ENCODE measurements at places on chromosomes 1 and 21.
A peak's percentile ranks its signal among the peaks of the same experiment; 100 is the strongest.

DNA sequence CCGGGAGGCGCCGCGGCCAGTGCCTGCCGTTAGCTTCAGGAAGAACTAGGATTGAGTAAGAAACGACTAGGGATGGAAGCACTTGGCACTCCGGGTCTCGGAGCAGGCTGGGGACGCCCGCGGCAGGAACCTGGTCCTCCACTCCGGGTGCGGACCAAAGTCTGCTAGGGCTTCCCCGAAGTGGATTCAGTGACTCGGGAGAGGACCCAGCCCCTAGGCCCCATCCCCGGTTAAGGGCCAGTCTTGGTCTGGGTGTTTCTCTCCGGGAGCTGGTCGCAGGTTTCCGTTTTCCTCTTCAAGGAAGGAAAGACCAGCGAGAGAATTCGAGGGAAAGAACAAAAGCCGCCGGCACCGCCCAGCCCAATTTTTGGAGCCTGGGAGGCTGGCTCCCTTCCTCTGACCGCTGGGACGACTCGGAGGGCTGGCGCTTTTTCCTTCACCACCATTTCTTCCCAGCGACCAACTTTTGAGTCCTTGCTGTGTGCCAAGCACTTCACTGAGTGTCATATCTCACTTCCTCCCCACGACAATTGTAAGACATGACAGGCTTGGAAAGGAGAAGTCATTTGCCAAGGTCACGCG lies 16.8 kb upstream of the STMN1 start:
- peak; percentile 69 for DNase-seq

- DNase-seq: no peak
These were observed 211.4 kb upstream of the L1TD1 start for GRCh38 chr1:61983236-61983635.

DNA sequence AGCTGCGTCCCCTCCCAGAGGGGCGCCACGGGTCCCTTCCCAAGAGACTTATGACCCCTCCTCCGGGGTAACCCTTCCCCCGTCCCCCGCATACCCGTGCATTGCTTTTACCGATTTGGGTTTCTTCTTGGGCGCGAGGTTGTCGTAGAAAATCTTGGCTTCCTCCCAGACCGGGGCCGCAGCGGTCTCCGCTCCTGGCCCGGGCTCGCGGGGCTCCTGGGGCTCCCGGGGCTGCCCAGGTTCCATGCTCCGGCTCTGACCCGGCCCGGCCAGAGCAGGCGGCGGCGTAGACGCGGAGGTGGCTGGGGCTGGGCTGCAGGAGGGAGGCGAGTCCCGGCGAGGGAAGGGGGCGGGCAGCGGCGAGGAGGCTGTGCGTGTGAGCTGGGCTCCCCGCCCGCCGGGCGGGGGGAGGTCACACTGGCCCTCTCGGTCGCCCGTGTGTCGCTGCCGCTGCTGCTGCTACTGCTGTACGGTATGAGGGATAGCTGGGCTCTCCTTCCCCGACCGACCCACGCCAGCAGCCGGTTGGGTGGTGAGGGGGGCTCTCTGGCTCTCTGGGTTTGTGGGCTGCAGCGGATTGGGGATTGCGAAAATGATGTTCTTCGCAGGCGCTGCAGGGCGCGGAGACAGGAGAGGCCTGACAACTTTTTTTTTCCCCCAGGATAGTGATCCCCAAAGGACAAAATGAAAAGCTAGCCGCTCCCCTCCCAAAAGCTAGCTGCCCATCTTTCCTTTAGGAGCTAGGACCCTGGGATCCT lies at the start of gene NT5C1A:
Gene NT5C1A (minus strand): TSS at position 315 of the 758 bp plus-strand sequence. CDS start 69 bp downstream, at position 246.
- DNase-seq: peak; percentile 41

DNA sequence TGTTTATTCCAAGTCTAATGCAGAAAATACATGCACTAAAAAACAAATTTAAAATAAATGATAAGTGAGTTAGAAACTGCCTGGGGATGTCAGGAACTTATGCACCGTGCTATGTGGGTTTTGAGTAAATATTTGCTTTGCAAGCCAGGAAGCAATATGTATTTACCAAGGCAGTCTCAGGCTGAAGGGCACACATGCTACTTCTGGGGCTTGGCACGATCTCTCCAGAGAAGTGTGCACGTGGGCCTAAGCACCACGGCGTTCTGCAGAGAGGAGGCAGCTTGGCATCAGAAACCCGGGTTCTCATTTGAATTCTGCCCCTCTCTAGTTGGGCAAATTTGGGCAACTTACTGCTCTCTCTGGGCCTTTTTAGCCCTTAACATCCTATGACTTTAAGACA lies 72.6 kb upstream of the ROR1 start:
- no peak for DNase-seq

GRCh38 chr1:53783056-53783455 lies 44.1 kb upstream of the GLIS1 start:
- DNase-seq: no peak

DNA sequence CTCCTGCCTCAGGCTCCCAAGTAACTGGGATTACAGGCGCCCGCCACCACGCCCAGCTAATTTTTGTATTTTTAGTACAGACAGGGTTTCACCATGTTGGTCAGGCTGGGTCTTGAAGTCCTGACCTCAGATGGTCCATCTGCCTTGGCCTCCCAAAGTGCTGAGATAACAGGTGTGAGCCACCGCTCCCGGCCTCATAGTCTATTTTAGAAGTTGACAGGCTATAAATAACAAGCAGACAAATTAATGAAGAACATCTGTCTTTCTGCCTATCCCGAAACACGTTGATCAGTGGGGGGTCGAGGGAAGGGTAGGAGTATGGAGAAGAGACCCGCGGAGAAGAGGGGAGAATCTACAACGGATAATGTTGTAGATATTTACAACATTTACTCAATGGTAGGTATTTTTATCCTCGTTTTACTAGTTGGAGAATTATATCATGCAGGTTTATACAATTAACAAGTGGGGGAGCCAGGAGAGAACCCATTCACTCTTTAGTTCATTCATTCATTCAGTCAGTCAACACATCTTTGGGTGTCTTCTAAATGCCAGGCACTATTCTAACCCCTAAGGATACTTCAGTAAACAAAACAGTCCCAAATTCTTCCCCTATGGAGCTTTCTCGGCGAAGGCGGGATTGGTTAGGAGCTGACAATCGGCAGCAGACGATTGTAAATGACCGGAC lies 497 bp upstream of the IFNAR2 start:
- no peak for DNase-seq

GRCh38 chr1:78069784-78070183 lies 24.0 kb downstream of the GIPC2 start:
- DNase-seq: no peak

- no peak for DNase-seq
These were observed 120.5 kb downstream of the LTN1 start for GRCh38 chr21:28872218-28872617.

DNA sequence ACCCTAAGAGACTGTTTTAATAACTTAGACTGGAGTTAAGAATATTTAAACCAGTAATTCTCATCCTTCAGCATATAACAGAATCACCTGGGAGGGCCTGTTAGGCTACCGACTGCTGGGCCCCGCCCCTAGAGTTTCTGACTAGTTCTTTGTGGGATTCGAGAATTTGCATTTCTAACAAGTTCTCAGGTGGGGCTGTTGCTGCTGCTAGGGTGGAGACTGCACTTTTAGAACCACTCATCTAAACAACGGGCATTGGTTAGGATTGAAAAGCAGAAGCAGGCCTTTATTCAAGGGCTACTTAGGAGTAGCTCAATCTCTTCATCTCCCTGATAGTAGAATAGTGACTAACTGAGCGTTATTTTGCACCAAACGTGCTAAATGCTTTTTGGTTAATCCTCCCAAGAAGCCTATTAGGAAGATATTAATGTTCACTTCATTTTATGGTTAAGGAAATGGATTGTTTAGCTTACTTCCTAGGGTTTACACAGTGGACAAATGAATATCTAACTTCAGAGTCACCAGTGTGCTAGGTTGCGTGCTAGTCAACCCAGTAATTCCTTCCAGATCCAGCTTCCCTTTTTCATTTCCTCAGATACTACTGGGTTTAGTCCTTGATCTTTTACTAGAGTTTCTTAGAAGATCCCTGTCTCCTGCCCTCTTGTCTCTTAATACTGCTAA lies 31.1 kb upstream of the UAP1 start:
- DNase-seq: peak; percentile 67

GRCh38 chr1:85849660-85850059 lies 141.4 kb upstream of the ZNHIT6 start:
- no peak for DNase-seq

DNA sequence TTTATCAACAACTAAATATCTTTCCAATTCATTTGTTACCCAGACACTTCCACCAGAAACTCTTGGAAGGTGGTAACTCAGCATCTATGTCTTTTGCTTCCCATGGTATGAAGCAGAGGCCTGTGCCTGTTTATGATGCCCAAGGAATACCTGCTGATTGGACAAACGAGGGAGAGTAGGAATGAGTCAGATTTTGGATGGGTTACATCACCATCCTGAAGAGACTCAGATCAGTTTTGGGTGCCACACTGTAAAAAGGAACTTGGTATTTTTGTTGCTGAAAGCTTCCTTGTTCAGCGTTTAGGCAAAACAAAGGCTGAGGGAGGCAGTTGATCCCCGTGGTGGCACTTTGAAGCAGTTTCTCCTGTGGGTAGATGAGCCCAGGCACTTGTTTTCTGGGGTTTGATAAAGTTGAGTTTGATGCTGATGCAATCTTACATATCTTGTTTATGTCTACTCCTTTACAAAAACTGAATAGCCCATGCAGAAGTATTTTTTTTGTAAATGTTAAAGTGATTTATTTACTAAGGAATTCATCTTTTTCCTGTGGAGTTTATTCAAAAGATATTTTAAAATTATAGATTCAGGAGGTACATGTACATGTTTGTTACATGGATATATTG lies 26.7 kb upstream of the CYP4X1 start:
- no peak for DNase-seq
